Activated T-helper 1 cell treated with anti-CD3 and anti-CD28 coated beads, Interleukin-2, amount 50 U/mL, for 16 hours (primary cell): ENCODE measurements at places on chromosomes 16 and 17.

GRCh38 chr17:80989586-80989913 lies 2.1 kb upstream of the CHMP6 start:
- no peak for DNase-seq

GRCh38 chr16:89934611-89935553 lies 11.7 kb downstream of the TUBB3 start:
- no peak for DNase-seq

DNA sequence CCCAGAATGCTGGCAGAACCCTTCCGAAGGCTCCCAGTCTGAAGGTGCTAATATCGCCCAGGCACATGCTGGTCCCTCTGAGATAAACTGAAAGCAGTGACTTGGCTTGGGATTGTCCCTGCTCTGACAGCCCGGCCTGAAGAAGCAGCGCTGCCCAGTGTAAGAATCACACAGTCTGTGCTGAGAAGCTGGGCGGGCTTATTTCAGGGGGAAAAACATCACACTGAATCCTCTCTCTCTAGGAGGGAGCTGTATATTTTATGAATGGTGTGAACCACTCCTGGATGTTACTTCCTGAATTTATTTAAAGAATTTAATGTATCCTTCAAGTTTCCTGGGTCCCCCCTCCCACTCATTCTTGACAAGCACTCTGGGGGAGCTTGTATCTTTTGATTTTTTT lies 36.3 kb downstream of the GAS7 start:
- no peak for DNase-seq

- DNase-seq: no peak
Measured at GRCh38 chr17:41071606-41072360, 6.1 kb upstream of the KRTAP2-4 start.

GRCh38 chr17:57210224-57210553 lies 46.1 kb upstream of the MSI2 start:
- no peak for DNase-seq

GRCh38 chr16:58500430-58501241 lies 693 bp downstream of the NDRG4 start:
- no peak for DNase-seq

DNA sequence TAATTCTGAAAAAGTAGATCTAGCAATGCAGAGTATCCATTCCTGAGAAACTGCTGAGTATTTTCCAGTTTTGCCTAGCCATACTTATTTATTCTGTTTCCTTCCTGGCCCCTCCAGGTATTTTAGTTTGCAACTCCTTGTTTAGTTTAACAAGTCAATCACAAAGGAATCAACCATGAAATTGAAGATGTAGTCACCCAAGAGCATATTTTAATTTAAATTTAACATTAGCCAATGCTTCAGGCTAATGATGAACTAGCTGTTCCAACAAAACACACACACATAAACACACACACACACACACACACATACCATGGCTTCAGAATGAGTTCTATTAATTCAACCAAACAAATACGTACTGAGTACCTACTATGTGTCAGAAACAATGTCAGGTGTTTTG lies 332.8 kb upstream of the ERCC4 start:
- DNase-seq: no peak

DNA sequence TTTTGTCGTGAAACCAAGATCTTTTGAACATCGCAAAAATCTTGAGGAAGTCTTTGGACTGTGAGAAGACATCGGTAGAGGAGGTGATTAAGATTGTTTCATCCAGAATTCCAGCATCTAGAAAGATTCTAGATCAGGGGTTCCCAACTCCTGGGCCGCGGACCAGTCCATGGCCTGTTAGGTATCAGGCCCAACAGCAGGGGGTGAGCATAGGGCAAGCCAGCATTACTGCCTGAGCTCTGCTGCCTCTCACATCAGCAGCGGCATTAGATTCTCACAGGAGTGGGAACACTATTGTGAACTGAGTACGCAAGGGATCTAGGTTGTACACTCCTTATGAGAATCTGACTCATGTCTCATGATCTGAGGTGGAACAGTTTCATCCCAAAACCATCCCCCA lies 600.6 kb upstream of the CDH11 start:
- DNase-seq: no peak

- no peak for DNase-seq
Measured at GRCh38 chr17:64037802-64038201, 17.4 kb upstream of the ICAM2 start.

- no peak for DNase-seq
Measured at GRCh38 chr17:33435721-33436301, 142.7 kb upstream of the ASIC2 start.

- no peak for DNase-seq
Measured at GRCh38 chr16:8882725-8883377, 700 bp downstream of the LITAFD start.

GRCh38 chr17:40791787-40792436 lies 7.8 kb downstream of the KRT28 start:
- no peak for DNase-seq

GRCh38 chr16:53913920-53914319 lies 210.0 kb downstream of the FTO start:
- DNase-seq: no peak

DNA sequence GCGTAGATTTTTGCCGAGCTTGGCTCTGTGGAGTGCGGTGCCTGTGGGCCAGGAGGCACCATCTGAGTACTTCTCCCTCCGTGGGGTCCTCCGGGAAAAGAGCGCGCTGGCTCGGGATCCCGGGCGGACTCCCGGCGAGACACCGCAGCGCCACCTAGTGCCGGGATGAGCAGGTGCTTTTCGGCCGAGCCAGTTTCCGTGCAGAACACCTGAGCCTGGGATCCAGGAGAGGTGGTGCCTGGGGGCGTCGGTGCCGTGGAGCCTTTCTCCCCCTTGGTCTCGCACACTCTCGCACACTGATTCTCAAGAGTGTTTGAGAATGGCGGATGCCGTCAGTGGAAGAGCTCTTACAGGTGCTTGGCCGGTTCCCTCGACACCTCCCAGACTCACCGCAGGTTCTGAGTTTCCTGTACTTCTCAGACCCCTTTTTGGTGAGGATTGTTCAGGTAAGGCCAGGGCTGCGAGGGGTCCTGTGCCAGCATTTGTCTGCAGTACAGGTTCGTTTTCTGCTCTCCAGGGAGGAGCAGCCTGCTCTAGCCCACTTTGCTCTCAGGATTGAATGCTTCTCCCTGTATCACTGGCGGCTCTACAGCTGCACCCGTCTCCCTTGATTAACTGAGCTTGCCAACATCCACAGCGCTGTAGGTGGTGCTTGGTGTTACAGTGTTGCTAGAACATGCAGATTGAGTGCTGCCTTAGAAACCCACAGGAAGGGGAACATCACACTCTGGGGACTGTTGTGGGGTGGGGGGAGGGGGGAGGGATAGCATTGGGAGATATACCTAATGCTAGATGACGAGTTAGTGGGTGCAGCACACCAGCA lies 23.3 kb downstream of the TBCD start:
- DNase-seq: no peak

DNA sequence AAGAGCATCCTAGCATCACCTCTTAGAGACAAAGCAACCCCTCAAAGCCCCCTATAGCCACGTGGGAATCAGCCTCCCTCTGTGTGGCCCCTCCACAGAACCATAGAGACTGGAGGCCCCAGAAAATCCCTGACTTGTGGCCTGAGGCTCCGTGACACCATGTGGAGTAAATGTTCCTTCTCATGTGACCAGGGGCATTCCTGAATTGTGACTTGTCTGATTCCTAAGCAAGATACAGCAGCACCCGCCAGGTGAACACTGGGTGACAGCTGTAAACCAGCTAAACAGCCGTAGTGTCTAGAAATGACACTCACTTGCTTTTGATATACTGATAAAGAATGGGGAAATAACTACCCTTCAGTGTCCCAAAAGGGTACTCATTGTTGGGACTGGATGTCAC lies 79.0 kb downstream of the DYNLRB2 start:
- DNase-seq: no peak

GRCh38 chr16:58464916-58465731 lies 34.8 kb upstream of the NDRG4 start:
- DNase-seq: no peak

DNA sequence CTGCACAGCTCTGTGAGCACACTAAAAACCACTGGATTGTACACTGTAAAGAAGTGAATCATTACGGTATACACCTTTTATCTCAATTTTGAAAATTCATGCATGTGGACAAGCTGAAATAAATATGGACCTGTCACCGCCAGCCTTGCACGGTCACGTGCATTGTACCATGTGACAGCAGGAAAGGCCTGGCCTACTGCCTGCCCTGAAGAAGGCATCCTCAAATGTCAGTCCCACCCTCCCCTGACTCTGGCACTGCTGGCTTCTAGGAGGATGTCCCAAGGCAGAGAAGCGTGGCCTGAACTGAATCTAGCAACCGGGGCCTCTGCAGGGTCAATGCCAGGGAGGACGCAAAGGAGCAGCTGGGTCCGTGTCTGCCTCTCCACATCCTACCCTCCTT lies 34.6 kb downstream of the SLC38A8 start:
- no peak for DNase-seq

- no peak for DNase-seq
Measured at GRCh38 chr17:76427501-76428231, 25.3 kb downstream of the UBE2O start.

DNA sequence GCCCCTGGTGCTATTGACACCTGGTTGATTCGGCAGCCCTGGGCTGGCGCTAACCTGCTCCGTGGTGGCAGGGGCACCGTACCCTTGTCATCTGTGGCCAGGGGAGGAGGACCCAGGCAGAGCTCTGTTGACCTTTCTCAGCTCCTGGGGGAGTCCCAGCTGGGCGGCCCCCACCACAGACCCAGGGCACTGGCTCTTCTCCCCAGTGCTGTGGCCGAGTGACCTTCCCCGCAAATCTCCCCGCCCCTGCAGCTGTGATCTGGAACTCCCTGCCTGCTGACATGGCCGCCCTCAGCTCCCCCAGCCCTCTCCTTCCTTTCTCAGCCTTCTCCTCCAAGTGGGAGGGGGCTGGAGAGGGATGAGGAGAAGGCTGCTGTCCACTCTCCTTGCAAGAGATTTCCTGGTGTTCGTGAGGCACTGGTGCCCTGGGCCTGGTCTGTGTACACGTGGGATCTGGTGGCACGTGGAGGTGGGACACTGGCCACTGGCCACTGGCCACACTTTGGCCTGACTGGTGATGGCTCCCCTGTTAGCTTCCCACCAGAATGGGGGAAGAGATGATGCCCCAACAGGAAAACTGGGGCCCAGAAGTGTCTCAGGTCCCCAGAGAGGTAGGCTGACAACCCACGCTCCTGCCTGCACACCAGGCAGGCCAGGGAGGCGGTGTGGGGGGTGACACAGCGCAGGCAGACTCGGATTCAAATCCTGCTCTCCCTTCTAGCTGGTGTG lies 8.2 kb downstream of the FMNL1 start:
- DNase-seq: no peak

DNA sequence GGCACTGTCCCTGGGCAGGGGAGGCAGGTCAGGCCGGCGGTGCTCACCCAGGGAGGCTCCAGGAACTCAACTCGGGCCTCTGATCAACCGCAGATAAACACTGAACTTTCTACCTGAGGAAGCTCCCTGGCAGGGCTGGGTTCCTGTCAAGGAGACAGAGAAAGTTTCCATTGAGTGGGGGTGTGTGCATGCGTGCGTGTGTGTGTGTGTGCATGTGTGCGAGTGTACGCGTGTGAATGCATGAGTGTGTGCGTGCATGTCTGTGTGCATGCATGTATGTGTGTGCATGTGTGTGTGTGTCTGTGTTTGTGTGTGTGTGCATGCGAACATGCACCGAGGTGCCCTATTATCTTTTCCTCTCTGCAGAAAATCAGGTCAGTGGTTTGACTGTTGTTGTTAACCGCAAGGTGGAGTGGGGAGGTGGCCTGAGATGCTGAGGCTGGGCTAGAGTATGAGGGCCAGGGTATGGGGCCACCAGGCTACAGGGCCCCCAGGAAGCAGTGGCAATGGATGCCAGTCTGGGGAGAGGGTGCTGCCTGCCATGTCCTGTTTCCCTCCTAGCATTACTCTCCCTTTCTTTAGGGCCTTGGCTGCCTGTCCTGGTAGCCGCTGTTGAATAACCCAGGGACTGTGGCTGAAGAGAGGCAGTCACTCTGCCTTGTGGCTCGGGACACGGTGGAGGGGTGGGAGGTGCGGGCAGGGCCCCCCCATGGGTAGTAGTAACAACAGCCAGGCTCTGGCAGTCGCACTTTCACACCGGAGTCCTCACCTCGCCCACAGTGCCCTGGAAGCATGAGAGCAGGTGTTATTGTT lies 24.0 kb downstream of the CCR7 start:
- peak; percentile 45 for DNase-seq

DNA sequence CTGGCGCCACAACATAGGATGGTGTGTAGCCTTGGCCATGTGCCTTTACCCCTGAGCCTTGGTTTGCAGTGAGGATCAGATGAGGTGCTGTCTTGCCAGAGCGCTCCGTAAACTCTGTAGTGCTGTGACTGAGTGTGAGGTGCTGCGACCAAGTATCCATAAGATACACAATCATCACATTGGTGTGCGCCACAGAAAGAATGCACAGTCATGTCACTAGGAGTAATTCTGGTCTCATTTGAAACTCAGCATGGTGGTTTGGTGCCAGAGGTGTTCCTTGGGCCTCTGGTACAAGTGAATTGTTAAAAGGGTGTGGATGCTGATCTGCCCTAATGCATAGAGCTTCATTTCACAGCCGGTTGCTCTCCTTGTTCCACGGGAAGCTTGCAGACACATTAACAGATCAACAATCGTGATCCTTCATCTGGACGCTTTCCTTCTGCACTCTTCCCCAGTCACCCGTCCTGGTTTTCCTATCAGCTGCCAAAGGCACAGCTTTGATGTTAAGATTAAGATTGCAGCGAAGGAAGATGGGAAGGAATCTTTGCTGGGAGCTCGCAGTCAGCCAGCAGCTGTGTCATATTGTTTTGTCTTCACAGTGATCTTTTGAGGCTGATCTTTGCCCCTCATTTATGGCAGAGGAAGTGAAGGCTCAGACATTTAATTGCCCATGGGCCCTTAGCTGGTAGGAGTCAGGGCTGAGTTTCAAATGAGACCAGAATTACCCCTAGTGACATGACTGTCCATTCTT lies 79.1 kb downstream of the KSR1 start:
- no peak for DNase-seq

- no peak for DNase-seq
Measured at GRCh38 chr16:85728879-85729278, 22.0 kb downstream of the C16orf74 start.

- DNase-seq: no peak
Measured at GRCh38 chr17:27550291-27550930, 80.6 kb upstream of the LGALS9 start.

- DNase-seq: no peak
Measured at GRCh38 chr17:6996256-6997011, 585 bp downstream of the ALOX12 start.

DNA sequence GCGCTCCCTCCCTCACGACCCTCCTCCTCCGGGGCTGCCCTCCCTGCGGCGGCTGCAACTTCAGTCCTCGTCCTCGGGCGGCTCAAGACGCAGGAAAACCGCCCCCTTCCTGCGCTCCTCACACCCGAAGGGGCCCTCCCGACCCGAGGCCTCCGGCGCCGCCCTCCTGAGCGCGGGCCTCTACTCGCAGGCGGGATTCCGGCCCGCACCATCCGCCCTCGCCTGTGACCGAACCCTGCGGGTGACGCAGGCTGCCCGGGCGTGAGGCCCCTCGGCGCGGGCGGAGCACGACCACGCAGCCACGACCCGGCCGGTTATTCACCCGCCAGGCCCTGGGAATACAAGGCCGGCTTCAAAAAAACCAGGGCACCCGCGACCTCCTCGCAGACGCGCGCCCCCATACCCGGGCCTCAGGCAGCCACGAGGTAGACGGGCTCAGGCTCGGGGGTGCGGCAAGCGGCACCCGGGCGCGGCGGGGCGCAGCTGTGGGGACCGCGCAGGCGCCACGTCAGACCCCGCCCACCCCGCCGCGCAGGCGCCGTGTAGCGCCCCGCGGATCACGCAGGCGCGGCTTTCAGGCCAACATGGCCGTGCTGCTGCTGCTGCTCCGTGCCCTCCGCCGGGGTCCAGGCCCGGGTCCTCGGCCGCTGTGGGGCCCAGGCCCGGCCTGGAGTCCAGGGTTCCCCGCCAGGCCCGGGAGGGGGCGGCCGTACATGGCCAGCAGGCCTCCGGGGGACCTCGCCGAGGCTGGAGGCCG lies at the start of gene SPG7:
SPG7 (plus strand) TSS at position 570 of the 757 bp plus-strand sequence; CDS start at position 585, 15 bp downstream.
- DNase-seq: peak; percentile 86
